ENCODE measurements at places on chromosomes 3 and 15. TPM values are rescaled to one million over a fixed set of nuclear protein-coding genes. Genes with fewer than 3 reads are reported as not detected.

ATP8B4 gene
- not detected for total RNA-seq

TNK2 gene
- 71.6 TPM for total RNA-seq

SLC24A5 gene
- total RNA-seq, result not detected

CADM2 gene
- total RNA-seq, result not detected

RASGRF1 gene
- not detected for total RNA-seq

PARP15 gene
- total RNA-seq, result 1.4 TPM

All from endothelial cell of umbilical vein (primary cell).